ENCODE measurements at places on chromosomes 5 and 9.

DNA sequence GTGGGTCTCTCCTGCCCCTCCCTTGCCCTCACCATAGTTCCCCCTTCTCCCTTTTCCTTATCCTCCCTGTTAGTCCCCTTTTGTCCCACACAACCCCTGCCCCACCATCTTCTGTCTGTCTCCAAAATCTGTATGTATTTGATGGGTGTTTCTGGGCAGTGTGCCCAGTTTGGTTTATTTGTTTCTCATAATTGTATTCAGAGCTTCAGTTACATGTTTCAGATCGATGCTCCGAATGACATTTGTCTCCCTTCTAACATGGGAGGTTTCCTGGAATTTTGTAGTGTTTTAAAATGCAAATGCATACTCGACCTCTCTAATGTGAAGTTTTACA is 22.2 kb downstream of the FBXL7 start:
- no peak for DNase-seq

DNA sequence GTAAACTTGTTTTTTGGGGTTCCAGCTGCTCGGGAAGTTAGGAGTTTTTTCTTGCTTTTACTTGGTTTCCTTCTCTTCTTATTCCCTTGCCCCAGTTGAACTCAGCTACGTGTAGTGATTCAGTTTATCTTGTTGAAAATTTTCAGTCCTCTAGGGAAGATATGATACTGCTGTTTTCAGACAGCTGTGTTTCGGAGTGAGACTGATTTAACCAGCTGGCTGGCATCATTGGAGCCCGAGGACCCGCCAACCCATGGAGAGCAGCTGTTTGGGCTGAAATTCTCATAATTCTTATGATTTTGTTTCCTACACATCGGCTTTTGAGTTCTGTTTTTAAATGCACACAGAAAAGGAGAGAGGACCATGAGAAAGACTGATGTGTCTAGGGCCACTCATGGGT is 271.5 kb downstream of the NR3C1 start:
- DNase-seq = no peak

DNA sequence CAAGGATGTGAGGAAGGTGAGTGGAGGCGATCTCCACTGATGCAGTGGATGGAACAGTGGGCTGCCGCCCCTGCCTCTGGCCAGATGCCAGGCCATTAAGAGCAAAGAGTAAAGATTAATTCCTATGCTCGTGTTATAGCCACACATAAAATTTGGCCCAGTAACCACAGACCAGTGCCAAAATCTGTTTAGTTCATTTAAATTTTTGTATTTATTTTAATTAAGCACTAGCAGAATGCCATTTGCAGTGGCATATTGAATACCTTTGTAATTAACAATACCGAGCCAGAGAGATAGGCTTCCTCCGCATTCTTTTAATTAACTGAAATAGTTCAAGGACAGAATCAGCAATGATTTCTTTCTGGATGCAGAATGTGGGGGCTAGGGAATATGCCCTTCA is 179.8 kb downstream of the MED10 start:
- DNase-seq = no peak

- DNase-seq = no peak
Measured at GRCh38 chr9:83081846-83082245, 18.9 kb upstream of the RASEF start.

DNA sequence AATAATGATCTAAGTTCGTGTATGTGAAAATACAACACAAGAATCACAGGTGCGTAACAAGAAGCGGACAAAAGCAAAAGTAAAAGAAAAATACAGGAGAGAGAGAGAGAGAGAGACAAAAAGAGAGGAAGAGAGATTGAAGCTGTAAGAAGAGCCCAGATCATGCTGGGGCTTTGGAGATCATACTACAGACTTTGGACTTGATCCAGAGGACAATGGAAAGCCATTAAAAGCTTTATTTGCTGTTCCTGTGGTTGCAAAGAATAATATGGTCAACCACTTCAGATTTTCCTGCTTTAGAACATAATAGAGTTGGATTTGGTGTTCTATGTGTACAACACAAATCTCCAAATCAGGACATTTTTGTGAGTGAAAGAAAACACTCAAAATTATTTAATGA is 561.4 kb downstream of the CAAP1 start:
- no peak for DNase-seq

- DNase-seq = no peak
Measured at GRCh38 chr5:56456002-56456401, 222.9 kb upstream of the ANKRD55 start.

Measured in kidney capillary endothelial cell (primary cell).